ENCODE measurements at places on chromosomes 5 and 9.

DNA sequence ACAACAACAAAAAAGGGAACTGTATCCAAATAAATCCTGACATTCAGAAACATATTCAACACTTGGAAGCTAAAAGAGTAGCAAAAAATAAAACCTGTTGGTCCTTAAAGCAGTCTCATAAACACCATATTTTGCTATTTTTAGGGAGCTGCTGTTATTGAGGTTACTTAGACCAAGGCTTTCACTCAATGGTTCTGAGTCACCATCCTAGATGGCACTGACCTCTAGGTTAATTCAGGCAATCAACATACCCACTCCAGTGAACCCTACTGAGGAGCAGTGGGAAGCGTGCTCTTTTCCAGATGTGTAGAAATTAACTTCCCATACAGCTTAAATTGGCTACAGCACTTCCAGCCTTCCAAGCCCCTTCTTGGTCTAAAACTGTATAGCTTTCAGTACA is 5.2 kb downstream of the GNAQ start:
- DNase-seq = no peak

- DNase-seq = no peak
Measured at GRCh38 chr5:110043025-110043424, 353.3 kb downstream of the MAN2A1 start.

DNA sequence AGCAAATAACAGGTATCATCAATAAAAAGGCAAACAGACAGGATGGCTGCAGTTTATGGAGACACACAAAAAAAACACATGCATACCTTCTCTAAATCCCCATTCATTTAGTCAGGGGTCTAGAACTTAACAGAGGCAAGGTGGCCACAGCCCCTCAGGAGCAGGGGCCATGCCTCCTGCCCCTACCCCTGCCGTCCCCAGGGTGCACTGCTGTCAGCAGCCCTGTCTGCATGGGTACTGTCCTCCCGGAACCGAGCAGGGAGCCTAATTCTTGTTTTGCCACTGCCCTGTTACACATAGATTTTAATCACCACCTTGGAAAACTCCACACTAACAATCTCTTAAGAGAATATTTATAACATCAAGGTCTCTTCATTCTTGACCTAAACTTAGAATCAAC is 39.0 kb downstream of the ADAMTS12 start:
- no peak for DNase-seq

DNA sequence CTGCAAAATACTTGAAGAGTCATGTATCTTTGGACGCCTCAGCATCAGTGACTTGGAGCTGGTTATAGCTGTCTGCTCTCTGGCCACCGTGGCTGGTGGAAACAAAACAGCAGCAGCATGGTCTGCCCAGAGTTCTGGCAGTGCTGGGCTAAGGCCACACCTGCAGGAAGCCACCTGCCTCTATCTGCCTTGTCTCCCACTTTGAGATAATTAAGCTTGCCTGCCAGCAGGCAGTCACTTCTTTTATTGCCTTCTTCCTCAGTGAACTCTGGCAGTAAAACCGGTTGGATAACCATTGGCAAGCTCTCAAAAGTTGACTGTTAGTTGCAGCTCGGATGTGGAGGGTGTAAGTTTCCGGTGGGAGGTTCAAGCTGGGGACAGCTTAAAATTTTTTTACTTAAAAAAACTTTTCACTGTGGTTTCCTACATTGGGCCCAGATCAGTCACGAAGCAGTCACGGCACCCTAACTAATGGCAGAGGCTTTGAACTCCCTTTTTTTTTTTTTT is 4.9 kb downstream of the SMIM3 start:
- DNase-seq = no peak

DNA sequence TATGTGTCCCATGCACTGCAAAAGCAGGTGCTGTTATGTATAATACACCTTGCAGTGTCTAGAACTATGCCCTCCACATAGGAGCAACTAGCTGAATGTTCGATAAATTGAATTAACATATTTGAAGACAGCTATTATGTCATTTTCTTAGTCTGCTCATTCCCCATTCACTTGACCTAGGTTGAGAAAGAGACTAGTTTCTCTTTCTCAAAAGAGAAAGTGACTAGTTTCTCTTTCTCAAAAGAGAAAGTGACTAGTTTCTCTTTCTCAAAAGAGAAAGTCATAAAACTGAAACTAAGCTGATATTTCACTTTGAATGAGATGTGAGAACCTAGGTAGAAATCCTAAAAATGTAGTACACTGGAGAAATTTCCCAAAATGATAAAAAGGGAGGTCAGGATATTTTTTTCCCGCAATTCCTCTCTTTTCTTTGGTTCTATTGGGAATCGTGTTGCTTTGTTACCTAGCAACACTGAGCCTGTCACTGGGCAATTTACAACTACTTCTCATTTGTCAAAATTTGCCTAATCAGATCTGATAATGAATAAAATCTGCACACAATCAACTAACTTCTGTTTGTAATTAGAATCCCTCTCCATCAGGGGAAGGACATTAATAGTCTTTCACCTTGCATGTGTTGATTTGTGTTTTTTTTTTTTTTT is 132.0 kb upstream of the GRIA1 start:
- DNase-seq = no peak

All from caudate nucleus (tissue), 63 donors.